Fibroblast of upper back skin (primary cell): ENCODE measurements at places on chromosomes 7 and 10.

GRCh38 chr10:28946479-28946878 is 269.2 kb downstream of the BAMBI start:
- DNase-seq, result peak; percentile 92

- no peak for DNase-seq
These were observed 44.4 kb upstream of the CD36 start for GRCh38 chr7:80593869-80594586.

- peak; percentile 63 for DNase-seq
These were observed 50.8 kb downstream of the ZRANB1 start for GRCh38 chr10:124992462-124993344.

GRCh38 chr10:86489071-86489810 is 32.4 kb downstream of the WAPL start:
- DNase-seq, result no peak

- DNase-seq, result peak; percentile 95
These were observed 325.6 kb upstream of the MAGI2 start for GRCh38 chr7:79778786-79779770.

GRCh38 chr7:95582578-95583293 is 13.6 kb downstream of the PDK4 start:
- no peak for DNase-seq

GRCh38 chr7:98280791-98281756 is at the start of gene BRI3:
Gene BRI3 (plus strand): TSS chr7:98281686. CDS start chr7:98281796, 110 bp downstream.
- DNase-seq, result peak; percentile 87

DNA sequence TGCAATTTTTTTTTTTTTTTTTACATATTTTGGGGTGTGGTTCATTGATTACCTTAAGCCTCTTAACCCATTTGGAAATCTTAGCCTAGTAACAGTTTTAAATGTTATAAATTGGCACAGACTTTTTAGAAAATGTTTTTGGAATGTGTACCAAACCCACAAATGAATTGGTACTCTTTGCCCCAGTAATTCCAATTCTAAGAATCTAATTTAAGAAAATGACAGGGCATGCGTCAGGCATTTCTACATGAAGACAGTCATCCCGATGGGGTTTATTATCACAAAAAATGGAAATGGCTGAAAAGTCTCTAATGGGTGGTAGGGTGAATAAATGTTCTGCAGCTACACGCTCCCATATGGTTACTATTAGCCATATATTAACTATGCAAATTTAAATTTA is 54.9 kb downstream of the ITIH5 start:
- peak; percentile 30 for DNase-seq

GRCh38 chr10:30931094-30931493 is 100.6 kb downstream of the ZNF438 start:
- DNase-seq, result no peak

GRCh38 chr10:131790021-131790420 is 110.8 kb upstream of the PPP2R2D start:
- DNase-seq, result no peak

DNA sequence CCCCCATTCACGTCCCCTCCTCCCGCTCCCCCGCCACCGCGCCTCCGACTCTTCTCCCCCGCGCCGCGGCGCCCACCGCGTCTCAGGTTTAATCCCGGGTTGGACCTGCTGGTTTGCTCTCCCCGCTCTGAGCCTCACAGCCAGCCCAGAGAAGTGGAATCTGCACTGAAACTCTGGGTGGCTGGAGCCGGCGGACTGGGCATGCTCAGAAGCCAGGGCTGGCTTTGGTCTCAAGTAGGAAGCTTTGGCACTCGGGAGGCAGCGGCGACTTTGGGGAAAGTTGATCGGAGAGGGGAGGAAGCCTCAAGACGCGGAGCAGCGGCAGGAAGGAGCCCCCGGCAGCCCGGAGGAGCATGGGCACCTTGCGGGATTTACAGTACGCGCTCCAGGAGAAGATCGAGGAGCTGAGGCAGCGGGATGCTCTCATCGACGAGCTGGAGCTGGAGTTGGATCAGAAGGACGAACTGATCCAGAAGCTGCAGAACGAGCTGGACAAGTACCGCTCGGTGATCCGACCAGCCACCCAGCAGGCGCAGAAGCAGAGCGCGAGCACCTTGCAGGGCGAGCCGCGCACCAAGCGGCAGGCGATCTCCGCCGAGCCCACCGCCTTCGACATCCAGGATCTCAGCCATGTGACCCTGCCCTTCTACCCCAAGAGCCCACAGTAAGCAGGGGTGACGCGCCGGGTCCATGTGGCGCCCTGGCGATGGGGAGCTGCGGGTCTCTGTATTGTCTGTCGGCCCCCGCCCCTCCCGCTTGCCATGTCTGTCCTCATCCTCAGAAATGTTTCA is at the start of gene PRKG1:
TSS of gene PRKG1 (plus strand) at position 250 of the 791 bp plus-strand sequence.
- peak; percentile 78 for DNase-seq

DNA sequence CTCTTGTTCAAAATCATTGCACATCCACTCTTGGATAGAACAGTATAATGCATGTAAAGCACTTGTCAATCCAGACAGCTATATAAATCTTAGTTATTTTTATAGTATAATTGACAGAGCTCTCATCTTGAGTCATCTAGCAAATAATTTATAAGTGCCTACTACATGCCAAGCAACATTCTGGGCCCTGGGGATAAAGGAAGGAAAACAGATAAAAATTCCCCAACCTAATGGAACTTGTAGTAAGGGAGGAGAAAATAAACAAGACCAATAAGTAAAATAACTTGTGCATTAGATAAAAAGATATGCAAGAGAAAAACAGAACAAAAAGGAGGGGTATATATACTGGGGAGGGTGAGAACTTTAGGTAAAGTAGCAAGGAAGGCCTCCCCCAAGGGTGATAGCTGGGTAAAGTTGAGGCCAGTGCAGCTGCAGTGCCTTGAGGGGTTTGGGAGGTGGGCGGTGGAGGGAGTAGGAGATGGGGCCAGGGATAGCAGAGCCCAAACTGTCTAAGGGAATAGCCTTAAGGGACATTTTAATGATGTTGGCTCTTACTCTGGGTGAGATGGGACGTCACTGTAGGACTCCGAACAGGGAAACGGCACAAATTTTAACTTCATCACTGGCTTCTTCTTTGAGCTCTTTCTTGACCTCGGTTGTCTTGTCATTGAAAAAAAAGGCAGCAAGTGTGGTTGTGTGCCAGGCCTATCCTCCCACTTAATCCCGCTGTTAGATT is 79.3 kb upstream of the SEC61G start:
- DNase-seq, result no peak

DNA sequence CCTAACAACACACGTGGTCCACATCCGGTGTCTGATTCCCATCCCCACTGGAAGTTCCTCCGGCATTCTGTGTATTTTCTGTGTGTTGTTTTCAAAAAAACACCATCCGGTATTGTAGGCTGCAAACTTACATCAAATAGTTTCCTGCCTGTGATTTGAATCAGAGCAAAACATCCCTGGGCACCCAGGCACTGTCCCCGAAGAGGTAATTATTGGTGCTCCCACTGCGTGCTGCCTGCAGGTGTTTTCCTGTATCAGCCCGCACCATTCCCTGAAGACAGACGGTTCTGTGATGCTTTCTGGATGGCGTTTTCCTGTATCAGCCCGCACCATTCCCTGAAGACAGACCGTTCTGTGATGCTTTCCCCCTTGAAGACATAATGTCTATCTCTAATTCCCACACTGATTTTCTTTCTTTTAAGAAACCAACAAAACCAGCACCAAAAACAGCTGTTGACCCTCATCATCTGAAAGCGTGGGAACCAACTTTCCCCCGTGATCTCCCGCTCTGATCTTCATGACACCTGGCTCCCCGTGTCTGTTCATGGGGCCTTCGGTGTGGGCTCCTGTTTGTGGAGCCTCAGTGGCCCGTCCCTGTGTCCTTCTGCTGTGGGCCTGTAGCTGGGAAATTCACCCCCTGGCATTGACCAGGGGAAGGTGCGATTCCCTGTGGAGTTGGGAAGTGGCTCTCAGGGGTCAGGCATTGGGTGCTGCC is 205.3 kb downstream of the ADARB2 start:
- DNase-seq, result no peak

DNA sequence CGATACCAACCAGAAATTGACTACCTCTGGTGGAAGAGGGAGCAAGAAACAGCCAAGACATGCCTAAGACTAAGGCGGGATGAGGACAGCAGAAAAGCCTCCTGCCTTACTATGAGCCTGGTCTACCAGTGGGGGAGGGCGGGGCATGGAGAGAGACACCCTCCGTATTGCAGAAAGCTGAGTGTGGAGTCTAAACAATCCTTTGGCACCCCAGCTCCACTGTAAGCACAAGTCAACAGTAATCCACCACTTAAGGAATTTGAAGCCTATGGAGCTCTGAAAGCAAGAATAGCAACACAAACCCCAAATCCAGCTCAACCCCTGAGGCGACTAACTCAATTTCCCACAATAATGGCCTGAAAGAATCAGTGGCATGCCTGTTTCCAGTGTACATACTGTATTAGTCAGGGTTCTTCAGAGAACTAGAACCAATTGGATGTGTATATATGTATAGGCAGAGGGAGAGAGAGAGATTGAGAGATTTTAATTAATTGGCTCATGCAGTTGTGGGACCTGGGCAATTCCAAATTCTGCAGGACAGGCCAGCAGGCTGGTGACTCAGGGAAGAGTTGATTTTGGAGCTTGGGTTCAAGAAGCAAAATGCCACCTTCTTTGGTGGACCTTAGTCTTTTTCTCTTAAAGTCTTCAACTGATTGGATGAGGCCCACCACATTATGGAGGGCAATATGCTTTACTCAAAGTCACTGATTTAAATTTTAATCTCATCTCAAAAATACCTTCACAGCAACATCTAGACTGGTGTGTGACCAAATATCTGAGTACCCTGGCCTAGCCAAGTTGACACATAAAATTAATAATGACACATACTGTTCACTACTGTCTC is 13.5 kb downstream of the PPIF start:
- no peak for DNase-seq

GRCh38 chr10:71597821-71598498 is 121.6 kb downstream of the C10orf105 start:
- no peak for DNase-seq

- peak; percentile 22 for DNase-seq
These were observed 159.6 kb downstream of the NRP1 start for GRCh38 chr10:33174674-33175434.

DNA sequence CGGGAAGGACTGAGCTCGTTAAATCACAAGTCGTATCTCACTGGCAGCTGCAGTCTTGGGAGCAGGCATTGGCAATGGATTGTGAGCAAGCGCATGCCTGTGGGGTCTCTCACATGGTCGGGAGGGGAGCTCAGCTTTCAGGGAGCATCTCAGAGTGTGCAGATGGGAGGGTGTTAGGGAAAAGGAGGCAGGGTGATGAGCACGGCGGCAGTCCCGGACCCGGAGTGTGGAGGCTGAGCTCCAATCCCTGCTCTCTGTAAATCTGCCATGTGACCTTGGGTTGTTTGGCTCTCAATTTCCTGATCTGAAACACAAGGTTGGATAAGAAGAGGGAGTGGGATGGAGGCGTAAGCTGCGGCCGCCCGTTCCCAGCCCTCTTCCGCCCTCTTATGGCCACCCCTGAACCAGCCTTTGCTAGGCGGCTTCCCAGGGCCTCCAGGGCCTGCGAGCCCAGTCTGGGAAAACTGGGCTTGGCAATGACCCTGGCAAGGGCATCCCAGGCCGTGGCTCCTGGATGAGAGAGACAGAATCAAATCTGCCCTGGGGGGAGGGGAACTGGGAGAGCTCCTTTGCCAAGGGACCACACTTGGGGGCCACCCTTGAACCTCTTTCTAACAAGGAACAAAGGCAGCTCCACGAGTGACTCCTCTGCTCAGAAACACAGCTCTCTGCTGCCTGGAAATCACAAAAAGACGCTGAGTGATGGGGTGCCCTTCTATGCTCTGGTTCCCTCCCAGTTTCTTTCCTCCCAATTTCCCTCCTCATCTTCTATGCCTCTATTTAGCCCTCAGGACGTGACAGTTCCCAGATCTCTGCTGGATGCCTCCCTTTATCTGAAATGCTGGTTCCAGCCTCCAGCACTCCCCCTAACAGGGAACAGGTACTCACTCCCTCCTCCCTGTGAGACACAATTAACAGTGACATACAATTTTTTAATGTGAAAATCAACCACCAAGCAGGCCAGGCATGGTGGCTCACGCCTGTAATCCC is 41.7 kb upstream of the LOXL4 start:
- peak; percentile 86 for DNase-seq

DNA sequence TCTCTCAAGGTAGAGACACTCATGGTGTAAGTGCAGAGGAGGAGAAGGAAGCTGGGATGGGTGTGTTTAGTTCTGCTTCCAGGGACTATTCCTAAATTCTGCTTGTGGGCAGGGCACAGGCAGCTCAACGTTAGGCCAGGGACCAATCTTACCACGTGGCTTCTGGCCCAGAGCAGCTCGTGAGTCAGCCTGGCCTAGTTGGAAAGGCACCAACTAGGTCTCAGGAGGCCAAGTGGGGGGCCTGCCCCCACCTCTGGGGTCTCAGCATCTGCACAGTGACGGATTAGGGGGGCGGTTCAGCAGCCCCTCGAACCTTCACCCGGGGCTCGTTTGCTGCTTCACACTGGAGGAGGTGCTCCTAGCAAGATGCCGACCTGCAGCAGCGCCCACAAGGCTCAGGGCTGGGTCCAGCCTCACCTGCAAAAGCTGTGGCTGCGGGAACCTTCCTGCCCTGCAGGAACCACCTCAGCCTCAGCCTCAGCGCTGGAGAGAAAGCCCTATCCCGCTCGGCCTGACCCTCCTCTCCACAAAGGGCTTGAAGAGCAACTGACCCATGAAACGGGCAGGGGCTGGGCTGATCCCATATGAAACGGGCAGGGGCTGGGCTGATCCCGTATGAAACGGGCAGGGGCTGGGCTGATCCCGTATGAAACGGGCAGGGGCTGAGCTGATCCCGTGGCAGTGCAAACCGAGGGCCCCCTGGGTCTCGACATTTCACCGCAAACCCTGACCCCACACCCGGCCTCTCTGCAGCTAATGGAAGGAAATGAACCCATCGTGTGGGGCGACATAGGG is 447.4 kb downstream of the DNAJB6 start:
- DNase-seq, result no peak

- DNase-seq, result no peak
These were observed 31.3 kb upstream of the GDI2 start for GRCh38 chr10:5844345-5845055.

DNA sequence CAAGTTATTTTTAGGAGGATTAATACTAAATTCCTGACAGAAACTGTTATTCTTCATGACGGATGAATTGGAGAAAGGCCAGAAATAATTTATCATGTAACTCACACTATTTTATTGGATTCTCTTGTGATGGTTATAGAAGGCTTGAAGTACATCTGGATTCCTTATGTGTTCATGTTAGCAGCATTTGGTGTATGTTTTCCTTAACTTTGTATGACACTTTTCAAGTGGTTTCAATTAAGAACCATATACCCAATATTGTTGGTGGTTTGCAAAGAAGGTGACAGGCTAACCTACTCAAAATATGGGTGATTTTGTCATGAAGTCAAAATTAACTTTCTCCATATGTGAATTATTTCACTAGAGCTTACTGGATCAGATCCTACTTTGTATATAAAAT is 532.2 kb upstream of the CNTNAP2 start:
- DNase-seq, result no peak

DNA sequence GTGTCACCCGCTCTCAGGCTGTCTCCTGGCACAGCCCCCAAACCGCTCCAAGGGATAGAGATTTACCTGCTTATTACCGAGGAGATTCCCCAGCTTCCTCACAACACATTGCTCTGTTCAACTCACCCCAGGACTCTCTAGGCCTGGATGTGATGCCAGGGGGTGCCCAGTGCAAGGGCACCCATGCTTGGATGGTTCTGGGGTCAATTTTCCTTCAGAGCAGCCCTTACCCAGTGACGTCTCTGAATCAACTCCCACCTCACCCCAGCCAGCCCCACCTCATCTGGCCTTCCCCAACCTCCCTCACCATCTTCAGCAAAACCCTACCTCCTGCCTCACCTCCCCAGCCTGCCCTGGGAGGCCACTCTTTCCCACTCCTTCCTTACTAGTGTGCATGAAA is 951.6 kb upstream of the ZNF722 start:
- DNase-seq, result no peak

- DNase-seq, result no peak
These were observed 26.1 kb upstream of the DNAJC1 start for GRCh38 chr10:22029445-22030236.
